Bronchial epithelial cell (primary cell): ENCODE measurements at places on chromosomes 2 and 18.

GRCh38 chr2:77520641-77521547 lies 1.3 kb downstream of the LRRTM4 start:
- no peak for DNase-seq

- DNase-seq, result peak; percentile 98
Measured at GRCh38 chr2:27720004-27720551, 51.4 kb upstream of the MRPL33 start.

DNA sequence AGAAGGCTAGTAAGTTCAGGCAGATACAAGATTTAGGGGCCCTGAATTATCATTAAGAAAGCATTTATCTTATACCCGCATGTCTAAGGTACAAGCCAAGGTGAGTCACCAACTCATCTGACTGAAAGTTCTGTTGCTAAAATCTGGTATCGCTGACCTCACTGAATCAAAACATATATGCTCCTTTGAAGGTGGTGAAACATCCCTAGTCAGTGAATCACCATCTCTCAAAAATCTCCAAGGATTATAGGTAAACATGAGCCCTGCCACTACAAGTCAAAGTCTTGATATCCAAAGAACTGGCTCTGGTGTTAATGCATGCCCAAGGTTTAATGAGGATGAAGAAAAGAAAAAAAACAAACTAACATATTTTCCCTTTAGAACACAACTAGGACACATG lies 43.5 kb downstream of the IRS1 start:
- DNase-seq, result peak; percentile 100

DNA sequence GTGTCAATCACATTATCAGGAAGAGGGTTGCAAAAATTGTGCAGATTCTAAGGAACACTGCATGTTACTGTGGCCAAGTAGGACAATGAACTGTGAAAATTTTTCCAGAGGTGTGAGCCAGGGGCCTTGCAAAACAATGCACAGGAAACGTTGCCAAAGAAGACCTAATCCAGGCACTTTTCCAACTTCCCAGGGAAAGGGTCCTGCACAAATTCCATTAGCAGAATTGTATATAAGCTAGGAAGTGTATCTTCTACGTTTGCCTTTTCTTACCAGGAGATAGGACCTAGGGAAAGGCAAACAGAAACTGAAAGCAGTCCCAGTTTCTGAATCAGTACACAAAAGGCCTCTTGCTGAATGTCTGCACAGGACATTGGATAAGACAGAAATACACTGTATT lies 1888.3 kb upstream of the CELF4 start:
- DNase-seq, result peak; percentile 29

GRCh38 chr2:203596183-203596582 lies 61.1 kb upstream of the RAPH1 start:
- no peak for DNase-seq
